Lower lobe of right lung (tissue), 2 donors: ENCODE measurements at places on chromosomes 7 and 10. TPM values are rescaled to one million over a fixed set of nuclear protein-coding genes. Genes with fewer than 3 reads are reported as not detected.

Gene CYP2C8
- total RNA-seq = 0.92 TPM

Gene SFMBT2
- 22.3 TPM for total RNA-seq

Gene TRPV5
- not detected for total RNA-seq

Gene SFTPA1
- 10,352 TPM for total RNA-seq

Gene INHBA
- total RNA-seq = 81.2 TPM

Gene CRHR2
- total RNA-seq = not detected

Gene HKDC1
- total RNA-seq = 5.9 TPM
